ENCODE measurements at places on chromosomes 3 and 15.

DNA sequence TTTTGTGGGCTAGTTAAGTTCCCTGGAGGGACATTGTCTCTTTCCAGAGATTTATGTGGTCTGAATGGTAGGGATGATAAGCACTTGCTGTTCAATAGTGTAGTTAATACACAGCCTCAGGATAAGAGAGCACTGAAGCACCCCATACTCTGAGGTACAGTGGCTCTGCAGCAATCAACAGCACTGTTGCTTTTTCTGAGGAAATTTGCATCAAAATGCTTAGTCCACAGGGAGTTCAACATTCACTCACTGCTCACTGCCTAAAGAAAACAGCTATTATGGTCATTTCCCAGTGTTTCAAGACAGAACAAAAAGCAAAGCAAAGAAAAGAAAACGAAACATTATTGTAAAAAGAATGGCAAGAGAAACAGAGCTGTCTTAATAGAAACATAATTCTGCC lies 441.9 kb downstream of the PLOD2 start:
- DNase-seq = no peak

DNA sequence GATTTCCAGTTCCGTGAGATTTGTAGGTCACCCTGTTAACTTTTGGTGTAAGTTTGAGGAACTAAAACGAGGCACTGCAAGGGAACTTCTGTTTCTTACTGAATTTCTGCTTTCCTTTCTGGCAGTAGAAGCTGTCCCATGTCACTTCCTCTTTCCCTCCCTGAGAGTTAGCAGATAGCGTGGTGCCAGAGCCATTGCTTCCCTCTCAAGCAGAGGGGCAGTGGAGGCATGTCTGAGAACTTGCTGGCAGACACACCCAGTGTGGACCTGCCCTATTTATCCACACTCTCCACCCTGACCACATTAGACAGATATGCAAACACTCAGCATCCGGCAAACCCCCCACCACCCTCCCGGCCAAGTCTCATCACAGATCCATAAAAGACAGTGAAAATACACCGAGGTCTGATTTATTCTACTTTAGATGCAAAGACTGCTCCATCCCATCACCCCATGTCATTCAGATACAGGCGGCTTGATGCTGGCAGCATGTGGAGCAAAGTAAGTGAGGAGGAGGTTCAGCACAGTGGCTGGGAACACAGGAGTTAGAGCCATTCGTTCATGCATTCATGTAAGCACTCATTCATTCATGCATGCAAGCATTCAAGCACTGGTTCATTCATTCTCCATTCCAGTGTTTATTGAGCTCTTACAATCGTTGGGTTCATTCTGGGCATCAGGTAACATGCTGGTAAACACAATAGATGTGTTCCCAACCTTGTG lies 324.7 kb downstream of the SHQ1 start:
- no peak for DNase-seq

DNA sequence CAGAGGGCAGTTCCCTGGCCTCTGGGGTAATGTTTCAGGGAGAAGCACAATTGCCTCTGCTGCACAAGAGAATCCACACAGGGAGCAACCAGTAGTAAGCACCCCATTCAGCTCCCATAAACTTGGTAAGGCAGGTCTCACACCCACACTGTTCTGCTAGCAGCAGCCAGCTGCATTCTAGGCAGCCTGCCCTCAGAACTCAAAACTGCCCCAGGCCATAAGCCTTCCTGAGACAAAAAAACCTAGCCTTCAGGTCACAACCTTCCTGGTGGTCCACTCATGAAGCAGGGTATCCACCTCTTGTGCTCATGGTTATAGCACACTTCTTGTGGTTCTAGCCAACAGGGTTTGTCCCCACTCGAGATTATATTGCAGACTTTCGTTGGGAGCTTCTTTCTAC lies 33.7 kb upstream of the ABI3BP start:
- DNase-seq = no peak

DNA sequence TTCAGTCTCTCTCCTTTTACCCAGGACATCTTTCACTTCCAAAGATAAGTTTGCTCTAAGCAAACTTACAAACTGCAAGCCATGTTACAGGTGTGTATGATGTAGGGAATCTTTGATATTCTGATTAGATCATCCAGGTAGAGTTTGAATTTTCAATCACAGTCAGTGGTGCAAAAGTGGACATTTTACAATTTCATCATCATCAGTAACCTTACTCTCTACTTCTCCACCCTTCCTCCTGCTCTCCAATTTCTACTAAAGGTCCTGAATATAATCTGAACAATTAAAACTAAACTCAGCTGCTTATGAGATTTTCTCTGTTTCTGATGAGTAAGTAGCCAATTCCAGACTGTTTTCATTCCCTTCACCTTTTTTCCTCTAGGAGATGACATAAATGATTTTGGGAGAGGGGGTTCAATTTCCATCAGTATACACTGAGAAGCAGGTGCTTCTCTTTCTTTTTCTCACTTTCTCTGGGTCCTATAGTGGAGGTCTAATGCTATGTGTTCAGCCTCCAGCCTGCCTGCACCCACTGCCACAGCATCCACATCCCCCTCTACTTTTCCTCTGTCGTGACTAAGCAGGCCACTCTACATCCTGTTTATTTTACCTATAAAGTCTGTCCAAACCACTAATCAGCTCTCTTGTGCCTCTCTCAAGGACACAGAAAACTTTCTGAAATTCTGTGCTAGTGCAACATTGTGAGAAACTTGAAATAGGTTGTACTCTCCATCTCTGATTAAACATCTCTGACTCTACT lies 27.6 kb downstream of the SUCNR1 start:
- no peak for DNase-seq

DNA sequence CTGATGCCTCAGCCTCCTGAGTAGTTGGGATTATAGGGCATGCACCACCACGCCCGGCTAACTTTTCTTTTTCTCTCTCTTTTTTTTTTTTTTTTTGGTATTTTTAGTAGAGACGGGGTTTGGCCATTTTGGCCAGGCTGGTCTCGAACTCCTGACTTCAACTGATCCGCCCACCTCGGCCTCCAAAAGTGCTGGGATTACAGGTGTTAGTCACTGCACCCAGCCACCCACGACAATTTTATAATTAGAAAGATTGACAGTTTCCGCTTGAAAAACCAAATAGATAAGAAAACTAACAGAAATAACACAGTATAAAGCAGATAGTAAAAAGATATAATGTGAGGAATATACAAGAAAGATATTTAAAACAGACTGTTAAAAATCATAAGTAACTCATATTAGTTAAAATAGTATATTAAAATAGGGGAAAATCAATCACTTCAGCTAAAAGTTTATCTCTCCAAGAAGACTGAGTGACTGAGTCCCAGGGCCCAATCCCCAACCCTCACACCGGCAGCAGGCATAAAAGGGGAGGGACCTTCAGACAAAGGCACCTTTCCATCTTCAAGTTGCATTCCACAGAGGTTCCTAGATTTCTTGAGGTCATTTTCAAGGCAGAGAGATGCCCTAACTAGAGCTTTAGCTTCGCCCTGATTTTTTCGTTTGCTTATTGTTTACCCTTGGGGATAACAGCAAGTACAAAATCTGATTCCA lies 1.4 kb upstream of the WHAMM start:
- no peak for DNase-seq

GRCh38 chr3:51549311-51549710 lies 10.8 kb downstream of the RAD54L2 start:
- no peak for DNase-seq

GRCh38 chr3:41638381-41638780 lies 323.5 kb downstream of the ULK4 start:
- DNase-seq = no peak

- no peak for DNase-seq
Observed at GRCh38 chr3:110815008-110815583, 256.5 kb upstream of the NECTIN3 start.

DNA sequence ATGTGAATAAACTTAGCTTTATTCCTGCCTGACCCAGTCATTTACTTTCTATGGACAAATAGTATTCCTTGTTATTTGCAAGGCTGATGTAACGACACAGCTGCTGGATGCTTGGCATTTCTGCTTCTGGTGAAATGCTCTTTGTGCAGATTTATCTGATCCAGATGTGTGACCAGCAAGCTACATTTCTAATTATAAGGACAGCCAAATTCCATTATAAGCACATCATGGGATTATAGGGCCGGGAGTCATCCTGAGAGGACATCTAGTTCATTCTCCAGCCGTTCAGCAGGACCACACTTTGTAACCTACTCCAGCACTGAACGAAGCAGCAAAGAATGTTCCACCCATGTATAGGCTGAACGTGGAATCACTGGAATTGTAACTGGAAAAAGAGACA lies 42.9 kb downstream of the FNDC3B start:
- DNase-seq = no peak

DNA sequence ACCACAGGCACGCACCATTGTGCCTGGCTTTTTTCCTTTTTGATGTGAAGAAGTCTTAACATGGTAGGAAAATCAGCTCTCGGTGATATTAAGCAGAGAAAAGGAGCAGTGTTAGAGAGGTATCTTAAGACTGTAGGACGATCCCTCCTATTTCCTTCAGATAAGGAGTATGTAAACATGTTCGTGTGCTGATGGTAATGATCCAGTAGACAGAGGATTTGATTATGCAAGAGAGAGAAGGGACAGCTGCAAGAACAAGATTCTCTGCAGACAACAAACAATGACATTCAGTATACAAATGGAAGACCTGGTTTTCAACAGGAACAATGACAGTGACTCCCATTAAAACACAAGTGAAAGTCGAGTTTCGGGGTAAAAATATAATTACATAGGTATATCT lies 95.1 kb upstream of the MELTF start:
- DNase-seq = no peak

DNA sequence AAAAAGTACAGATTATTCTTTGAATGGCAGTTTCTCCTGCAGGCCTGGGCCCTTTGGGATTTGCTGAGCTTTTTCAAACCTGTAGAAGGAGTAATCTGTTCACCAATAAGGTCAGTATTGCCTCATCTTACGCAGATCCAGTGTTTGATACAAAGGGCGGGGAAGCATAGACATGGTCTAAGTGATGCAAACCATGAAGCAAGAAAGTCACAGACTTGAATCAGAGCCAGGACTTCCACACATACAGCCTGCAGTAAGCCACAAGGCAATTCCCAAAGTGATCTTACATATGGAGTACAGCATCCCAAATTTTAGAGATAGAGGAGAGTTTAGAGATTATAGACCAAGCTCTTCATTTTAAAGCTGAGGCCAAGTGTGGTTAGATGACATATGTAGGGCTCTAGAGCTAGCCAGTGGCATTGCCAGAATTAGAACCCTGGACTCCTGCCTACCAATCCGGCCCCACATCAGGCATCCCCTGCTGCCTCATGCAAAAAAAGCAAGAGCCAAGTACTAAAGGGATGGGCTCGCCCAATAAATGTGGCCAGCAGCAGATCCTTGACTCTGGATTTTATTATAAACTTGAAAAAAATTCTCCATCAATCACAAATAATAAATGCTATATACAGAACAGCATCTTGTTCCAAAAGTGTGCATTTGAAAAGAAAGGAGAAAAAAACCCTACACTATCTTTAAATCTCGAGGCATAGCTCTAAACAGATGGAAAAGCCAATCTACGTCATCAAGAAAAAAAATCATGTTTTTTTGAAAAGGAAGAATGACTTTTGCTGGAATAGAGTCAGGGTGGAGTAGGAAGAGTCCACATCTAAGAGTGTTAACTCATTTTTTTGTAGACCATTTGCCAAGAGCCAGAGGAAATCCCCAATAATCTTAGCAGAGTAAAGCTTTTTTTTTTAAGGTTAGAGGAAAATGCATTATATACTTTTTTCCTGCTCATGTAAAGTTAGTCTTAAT lies 24.0 kb downstream of the ABI3BP start:
- DNase-seq = no peak

DNA sequence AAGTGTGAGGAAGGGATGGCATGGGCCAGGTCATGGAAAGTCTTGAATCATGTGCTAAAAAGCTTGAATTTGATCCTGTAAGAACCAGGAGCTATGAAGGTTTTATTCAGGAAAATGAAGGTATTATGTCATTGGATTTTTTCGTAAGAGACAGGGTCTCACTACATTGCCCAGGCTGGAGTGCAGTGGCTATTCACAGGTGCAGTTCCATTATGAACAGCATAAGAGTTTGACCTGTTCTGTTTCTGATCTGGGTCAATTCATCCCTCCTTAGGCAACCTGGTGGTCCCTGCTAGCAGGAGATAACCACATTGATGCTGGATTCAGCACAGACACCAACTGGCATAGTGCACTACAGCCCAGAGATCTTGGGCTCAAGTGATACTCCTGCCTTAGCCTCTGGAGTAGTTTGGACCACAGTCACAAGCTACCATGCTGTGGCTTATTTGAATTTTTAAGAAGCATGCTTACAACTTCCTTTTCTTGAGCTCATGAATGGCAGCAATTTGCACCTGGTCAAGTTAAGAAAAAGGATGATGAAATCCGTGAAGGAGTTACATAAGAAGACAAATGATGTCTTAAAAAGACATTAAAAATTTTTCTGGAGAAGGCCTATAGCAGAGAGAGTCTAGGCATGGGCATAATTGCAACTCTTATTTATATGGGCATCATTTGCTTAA lies 79.1 kb downstream of the CADPS start:
- no peak for DNase-seq

Data from neuronal stem cell (in vitro differentiated cells).